CD8-positive, alpha-beta memory T cell (primary cell): ENCODE measurements at places on chromosomes 1 and 21.

GRCh38 chr1:28817133-28817532, 5.2 kb downstream of the OPRD1 start:
- no peak overlapping the region for H3K27ac ChIP-seq
- DNase-seq = no peak
- no peak overlapping the region for H3K4me3 ChIP-seq

DNA sequence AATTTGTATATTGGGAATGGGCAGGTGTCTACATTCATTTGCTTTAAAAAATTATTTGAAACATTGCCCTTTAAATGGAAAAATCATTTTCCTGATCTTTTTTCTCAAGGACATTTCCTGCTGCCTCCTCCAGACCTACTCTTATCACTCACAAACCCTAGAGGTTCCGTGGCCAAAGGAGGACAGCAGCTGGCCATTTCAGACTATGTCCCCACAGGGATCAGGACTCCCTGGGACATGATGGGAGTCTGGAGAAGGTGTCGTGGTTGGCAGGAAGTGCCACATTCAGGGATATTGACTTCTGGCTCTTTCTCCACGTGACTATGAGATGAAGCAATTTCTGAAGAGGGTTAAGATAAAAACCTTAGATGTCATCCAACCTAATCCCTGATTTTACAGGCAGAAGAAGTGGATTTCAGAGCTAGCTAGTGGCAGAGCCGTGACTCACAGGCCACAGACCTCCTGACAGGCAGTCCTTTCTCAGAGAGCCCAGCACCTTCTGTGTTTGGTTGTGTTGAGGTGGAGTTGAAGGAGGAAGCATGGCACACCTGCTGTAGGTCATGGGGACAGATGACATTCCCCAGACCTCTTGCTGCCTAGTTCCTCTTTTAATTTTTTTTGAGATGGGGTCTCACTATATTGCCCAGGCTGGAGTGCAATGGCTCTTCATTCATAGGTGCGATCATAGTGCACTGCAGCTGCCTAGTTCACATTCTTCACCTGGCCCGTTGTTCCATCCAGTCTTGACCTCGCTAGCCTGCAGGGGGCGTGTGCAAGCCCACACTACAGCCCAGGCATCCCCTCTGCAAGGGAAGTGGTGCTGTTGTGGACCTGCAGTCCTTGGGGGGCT, 25.5 kb upstream of the IL10 start:
- peaks cover 42% of the 10 kb centered on the region for H3K4me1 ChIP-seq
- H3K4me3 ChIP-seq = no peak overlapping the region
- no peak for DNase-seq

- no peak overlapping the region for H3K27ac ChIP-seq
- H3K4me3 ChIP-seq = no peak overlapping the region
- DNase-seq = no peak
- H3K4me1 ChIP-seq = no peaks in the 10 kb centered on the region
Measured at GRCh38 chr1:215669806-215670491, 102.8 kb downstream of the KCTD3 start.

DNA sequence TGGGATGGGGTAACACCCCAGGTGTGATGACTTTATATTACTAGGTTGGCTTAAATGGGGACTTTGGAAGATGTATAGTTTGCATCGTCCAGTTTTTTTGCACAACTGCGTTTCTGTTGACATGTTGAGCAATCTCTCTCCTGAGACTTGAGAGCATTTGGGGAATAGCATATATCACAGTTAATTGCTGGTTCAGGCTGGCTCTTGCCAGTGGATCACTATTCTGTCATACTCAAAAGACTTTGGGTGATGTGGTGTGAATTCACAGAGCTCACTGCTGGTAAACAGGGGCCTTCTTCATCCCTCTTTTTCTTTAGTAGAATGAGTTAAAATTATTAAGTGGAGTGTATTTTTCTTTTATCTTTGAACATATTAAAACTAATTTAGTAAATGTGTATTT, 44.3 kb downstream of the LHX9 start:
- no peaks in the 10 kb centered on the region for H3K36me3 ChIP-seq
- no peaks in the 10 kb centered on the region for H3K4me1 ChIP-seq
- no peaks in the 10 kb centered on the region for H3K27me3 ChIP-seq
- no peak for DNase-seq

GRCh38 chr1:69433073-69433472, 134.6 kb upstream of the LRRC7 start:
- no peaks in the 10 kb centered on the region for H3K4me1 ChIP-seq
- no peaks in the 10 kb centered on the region for H3K36me3 ChIP-seq
- no peaks in the 10 kb centered on the region for H3K27me3 ChIP-seq
- H3K27ac ChIP-seq = no peak overlapping the region
- no peak overlapping the region for H3K4me3 ChIP-seq

DNA sequence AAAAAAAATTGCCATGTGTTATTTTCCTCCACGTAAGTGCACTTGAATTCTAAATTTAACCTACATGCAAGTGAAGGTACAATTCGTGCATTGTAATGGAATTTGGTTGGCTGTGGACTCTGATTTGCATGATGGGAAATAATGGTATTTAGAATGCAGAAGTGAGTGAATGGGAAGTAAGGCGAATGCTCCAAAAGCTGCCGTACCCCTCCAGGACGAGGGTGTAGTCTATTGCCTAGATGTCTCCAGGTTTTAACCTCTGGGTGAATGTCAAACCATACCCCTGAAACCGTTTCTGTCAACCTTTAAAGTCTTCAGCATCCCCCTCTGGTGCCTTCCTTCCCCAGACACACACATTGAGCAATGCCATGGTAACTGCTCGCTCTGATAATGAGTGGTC, 44.5 kb downstream of the KIAA0040 start:
- H3K27ac ChIP-seq = no peak overlapping the region
- H3K4me3 ChIP-seq = no peak overlapping the region
- H3K36me3 ChIP-seq = no peaks in the 10 kb centered on the region
- DNase-seq = no peak
- H3K27me3 ChIP-seq = peaks cover 4% of the 10 kb centered on the region

DNA sequence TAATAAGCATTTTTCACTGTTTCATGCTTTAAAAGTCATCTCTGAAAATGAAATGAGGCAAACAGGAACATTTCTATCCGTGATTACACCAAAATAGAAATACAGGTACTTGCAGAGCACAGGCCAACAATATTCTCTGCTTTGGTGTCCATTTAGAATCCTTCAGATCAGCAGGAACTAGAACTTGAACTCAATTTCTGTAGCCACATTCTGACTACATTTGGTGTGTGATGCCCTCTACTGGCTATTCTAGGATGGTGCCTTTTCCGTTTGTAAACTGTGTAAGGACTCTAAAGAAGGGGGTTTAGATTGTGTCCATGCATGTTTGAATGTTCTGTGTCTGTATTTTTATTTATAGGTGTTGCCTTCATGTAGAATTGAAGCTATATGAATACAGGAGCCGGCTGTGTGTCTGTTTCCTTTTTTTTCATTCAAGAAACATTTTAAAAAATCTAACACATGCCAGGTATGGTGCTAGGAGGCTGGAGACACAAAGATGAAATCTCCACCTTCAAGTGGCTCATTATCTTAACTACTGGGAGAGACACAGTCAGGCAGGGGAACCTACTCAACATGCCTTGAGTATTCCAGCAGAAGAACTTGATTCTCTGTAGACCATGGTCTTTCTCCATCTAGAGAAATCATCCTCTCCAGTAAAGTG, 7.6 kb upstream of the ZNF326 start:
- H3K4me1 ChIP-seq = no peaks in the 10 kb centered on the region
- DNase-seq = peak; percentile 55
- H3K4me3 ChIP-seq = no peak overlapping the region
- H3K27ac ChIP-seq = no peak overlapping the region
- H3K27me3 ChIP-seq = no peaks in the 10 kb centered on the region
